ENCODE measurements at places on chromosomes 5 and 9. TPM values are rescaled to one million over a fixed set of nuclear protein-coding genes. Genes with fewer than 3 reads are reported as not detected.

- peak; percentile 75 for DNase-seq
- no peak overlapping the region for H3K4me3 ChIP-seq
- no peaks in the 10 kb centered on the region for H3K27me3 ChIP-seq
Measured at GRCh38 chr9:126276056-126276728, 50.4 kb upstream of the MVB12B start.

- H3K4me1 ChIP-seq: peaks cover 45% of the 10 kb centered on the region
- H3K27ac ChIP-seq: peak overlapping the region; percentile 97
- peak overlapping the region; percentile 81 for H3K4me3 ChIP-seq
- peaks cover 32% of the 10 kb centered on the region for H3K36me3 ChIP-seq
- DNase-seq: no peak
Measured at GRCh38 chr9:87725356-87725899, 491 bp upstream of the CTSL start.

DNA sequence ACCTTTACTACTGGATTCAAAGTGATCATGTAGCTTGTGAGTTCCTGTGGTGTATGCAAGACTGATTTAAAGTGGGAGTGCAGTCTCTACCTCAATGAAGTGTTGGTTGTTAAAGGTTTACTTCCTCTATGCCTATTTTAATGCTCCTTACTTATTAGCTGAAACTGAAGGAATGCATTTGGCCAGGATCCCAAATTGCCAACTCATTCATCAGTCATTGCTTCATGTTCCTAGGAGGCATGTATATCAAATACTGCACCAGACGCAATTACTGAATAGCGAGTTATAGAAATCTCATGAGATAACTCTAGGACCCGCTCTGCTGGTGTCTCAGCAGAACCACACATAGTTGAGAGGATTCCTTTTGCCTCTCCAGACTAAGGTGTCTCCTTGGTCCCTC lies 143.0 kb upstream of the RPS23 start:
- H3K27me3 ChIP-seq: no peaks in the 10 kb centered on the region
- H3K36me3 ChIP-seq: no peaks in the 10 kb centered on the region
- no peak overlapping the region for H3K4me3 ChIP-seq
- peaks cover 9% of the 10 kb centered on the region for H3K4me1 ChIP-seq

DNA sequence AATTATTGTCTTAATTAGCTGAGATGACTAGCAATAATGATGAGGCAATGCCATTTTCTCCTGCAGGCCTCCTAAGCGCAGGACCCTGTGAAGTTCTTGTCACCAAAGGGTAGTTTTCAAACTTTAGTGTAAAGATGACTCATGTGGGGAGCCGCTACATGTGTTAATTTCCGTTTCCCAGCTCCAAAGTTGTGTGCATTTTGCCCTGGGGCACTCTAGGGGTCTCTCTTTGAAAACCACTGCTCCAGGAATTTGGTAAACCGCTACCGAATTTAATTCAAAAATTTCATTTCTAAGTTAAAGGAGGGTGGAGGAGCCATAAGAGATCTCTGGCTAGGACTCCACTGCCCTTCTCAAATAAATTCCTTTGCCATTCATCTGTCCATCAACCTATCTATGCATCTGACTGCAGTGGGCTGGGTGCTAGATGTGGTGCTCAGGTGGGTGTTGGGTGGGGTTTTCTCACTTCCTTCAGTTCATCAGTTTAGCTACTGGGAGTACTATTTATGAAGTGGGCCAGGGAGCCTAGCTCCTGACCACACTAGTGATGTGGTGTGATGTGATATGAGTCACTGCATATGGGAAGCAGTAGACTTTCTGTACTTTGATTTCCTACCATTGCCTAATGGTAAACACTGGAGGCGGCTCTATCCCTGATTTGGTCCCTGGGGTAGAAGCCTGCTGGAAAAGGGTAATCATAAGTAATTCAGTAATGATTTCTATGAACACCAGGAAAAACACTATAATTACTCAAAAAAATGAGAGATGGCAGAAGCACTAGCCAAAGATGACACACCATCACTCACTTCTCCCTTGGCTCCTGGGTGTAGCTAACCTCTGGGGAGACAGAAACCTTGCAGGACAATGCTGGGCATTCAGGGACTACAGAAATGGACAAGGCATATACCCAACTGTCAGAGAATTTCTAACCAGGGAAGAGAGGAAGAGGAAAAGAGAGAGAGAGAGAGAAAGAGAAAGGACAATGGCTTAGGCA lies 4.0 kb upstream of the ZSWIM6 start:
- H3K4me1 ChIP-seq: peaks cover 21% of the 10 kb centered on the region
- H3K4me3 ChIP-seq: no peak overlapping the region
- H3K27ac ChIP-seq: peak overlapping the region; percentile 98

DNA sequence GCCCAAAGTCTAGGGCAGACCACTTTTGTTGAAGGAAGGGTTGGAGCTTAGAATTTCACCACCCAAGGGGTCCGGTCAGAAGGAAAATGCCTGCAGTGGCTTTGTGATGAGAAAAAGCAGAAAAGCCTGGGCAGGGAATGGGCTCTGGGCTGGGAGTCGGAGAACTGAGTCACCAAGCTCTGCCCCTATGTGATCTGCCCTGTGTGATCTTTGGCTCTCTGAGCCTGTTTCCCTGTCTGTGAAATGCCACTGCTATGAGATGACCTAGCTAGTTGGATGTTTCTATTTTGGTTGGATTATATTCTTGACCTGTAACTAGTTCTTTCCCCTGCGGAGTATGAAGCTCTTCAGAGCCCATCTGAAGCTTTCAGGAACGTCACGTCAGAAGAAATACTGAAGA lies 9.8 kb downstream of the POLR1E start:
- H3K4me3 ChIP-seq: no peak overlapping the region
- DNase-seq: no peak
- no peaks in the 10 kb centered on the region for H3K27me3 ChIP-seq

DNA sequence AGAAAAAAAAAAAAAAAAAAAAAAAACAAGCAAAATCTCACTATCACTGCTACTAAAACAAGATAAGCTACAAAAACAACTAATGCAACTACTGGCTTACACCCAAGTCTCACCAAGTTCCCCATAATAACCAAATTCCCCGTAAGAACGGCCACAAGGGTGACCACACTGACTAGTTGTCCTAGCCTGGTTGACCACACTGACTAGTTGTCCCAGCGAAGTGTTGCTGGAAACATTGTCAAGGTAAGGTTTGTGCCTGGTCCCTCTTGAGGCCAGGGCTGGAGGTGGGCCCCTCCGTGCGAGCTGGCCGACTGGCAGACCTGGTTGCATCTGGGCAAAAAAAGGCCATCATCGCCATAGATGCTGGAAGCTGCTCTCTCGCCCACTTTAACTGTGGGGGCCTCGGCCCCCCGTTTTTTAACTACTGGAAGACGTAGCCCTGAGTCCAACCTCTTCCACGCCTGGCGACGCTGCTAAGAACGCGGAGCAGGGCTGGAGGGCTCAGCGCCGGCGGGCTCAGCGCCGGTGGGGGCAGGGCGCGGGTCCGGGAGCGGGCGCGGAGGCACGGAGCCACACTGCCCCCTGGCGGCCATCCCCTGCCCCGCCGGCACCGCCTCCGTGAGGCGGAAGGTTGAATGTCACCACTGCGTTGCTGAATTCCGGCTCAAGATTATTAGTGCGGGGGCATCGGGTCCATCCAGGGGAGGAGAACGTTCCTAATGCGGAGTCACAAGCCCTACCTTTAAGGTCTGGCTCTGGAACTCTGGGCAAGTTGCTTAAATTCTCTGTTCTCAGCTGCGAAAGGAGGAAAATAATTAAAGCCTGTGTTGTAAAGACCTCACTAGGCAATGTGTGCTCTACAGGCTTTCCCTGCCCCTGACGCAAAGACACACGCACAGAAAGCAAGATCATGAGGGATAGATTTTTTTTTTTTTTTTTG lies 84.0 kb downstream of the HSD17B3 start:
- no peaks in the 10 kb centered on the region for H3K36me3 ChIP-seq
- H3K4me1 ChIP-seq: peaks cover 29% of the 10 kb centered on the region
- no peaks in the 10 kb centered on the region for H3K27me3 ChIP-seq
- no peak for DNase-seq

DNA sequence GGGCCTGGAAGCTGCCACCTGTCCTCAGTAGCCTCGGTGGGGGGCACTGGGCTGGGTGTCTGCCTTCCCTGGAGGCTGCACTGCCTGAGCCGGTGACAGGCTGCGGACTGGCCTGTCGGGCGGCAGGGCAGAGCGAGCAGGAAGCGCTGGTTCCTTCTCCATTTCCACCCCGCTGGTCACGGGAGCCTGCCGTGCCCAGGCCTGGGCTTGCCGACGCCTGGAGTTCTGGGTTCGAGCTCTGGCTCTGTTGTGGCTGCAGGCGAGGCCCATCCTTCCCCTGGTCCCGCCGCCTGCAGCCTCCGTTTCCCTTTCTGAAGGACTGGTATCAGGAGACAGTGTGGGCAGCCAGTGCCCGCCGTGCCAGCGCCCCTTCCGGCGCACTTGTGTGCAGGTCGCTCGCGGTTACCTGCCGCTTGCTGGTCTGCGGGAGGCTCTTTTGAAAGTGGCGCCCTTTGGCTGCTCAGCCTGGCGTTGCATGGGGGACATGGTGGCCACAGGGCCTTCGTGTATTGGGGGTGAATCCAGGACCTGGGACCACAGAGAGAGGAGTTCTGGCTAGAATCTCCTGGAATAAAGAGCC lies 34.0 kb downstream of the RXRA start:
- no peak overlapping the region for H3K4me3 ChIP-seq
- no peaks in the 10 kb centered on the region for H3K27me3 ChIP-seq
- no peaks in the 10 kb centered on the region for H3K36me3 ChIP-seq
- DNase-seq: no peak
- H3K4me1 ChIP-seq: peaks cover 81% of the 10 kb centered on the region
- no peak overlapping the region for H3K27ac ChIP-seq

DNA sequence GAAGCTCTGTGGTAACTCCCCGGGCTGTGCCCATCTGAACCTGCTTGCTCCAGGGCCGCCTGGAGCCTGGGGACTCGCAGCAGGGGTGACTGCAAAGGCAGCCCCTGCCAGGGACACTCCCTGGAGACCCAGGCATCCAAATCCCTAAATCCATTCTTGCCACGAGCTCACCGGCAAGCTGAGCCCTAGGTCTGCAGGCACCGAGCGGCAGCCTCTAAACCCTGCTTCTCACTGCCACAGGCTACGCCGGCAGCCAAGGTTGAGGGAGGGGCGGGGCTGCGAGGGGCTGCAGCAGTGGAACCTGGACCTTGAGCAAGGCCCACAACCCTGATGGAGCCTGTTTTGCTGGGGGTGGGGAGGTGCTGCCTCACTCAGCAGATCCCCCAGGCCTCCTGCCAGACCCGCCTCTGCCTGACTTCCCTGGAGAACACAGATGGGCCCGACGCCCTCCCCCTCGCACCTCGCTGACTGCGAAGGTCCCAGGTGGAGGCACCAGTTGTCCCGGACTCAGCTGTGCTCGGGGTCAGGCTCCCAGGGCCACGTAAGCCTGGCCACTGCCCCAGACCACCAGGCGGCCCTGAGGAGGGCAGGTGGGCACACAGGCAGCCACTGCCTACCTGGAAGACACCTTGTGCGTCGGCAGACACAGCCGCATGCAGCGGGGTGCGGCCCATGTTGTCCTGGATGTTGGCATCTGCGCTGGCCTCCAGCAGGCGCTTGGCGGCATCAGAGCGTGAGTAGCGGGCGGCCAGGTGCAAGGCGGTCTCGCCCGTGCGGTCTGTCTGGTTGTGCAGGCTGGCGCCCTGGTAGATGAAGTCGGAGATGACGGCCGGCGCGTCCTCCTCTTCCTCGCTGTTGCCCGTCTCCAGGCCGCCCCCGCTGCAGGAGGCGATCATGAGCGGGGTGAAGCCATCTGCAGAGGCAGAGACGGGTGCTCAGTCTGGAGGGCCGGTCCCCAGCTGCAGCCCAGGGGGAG lies 17.4 kb upstream of the SEC16A start:
- no peak overlapping the region for H3K4me3 ChIP-seq
- H3K4me1 ChIP-seq: no peaks in the 10 kb centered on the region
- H3K27ac ChIP-seq: no peak overlapping the region
- DNase-seq: no peak
- peaks cover 100% of the 10 kb centered on the region for H3K36me3 ChIP-seq
- H3K27me3 ChIP-seq: no peaks in the 10 kb centered on the region

- H3K27me3 ChIP-seq: no peaks in the 10 kb centered on the region
- DNase-seq: no peak
- no peaks in the 10 kb centered on the region for H3K4me1 ChIP-seq
- no peaks in the 10 kb centered on the region for H3K36me3 ChIP-seq
Measured at GRCh38 chr5:37915097-37915736, 75.4 kb upstream of the GDNF start.

GRCh38 chr5:140982083-140982716 lies 15.9 kb downstream of the PCDHAC2 start:
- no peak overlapping the region for H3K27ac ChIP-seq
- peaks cover 6% of the 10 kb centered on the region for H3K36me3 ChIP-seq
- no peak for DNase-seq
- H3K4me1 ChIP-seq: peaks cover 14% of the 10 kb centered on the region
- H3K27me3 ChIP-seq: no peaks in the 10 kb centered on the region

DNA sequence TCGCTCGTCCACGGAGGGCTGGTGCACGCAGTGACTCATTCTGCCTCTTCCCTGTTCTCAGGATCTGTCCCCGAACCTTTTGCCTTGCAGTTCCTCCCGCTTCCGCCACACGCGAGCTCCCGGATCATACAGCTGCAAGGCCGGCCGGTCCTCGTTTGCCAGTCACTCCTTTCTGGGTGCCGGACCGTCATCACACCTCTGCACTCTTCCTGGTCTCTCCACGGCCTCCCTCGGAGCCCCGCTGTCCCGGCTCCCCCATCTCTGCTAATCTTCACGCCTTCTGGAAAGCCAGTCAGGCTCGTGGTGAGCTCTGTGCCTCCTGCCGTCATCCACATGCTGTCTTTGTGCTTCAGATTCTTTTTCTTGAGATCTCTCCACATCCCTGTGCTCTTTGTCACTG lies 91.8 kb downstream of the STX17 start:
- no peaks in the 10 kb centered on the region for H3K4me1 ChIP-seq
- no peak overlapping the region for H3K27ac ChIP-seq
- H3K27me3 ChIP-seq: no peaks in the 10 kb centered on the region
- H3K36me3 ChIP-seq: peaks cover 2% of the 10 kb centered on the region

- H3K4me3 ChIP-seq: no peak overlapping the region
- H3K27ac ChIP-seq: no peak overlapping the region
- peaks cover 8% of the 10 kb centered on the region for H3K36me3 ChIP-seq
- DNase-seq: peak; percentile 17
- H3K4me1 ChIP-seq: no peaks in the 10 kb centered on the region
- no peaks in the 10 kb centered on the region for H3K27me3 ChIP-seq
Measured at GRCh38 chr5:15946026-15946425, 233.6 kb downstream of the MARCHF11 start.

The IL31RA gene
- total RNA-seq: not detected

The NTRK2 gene
- total RNA-seq: 6.0 TPM

The ENC1 gene
- 14.1 TPM for total RNA-seq

The PTGES gene
- total RNA-seq: 1.7 TPM

The PCDHGA10 gene
- total RNA-seq: 2.3 TPM

The SOX30 gene
- not detected for total RNA-seq

The PAEP gene
- not detected for total RNA-seq

The PAX5 gene
- total RNA-seq: 0.17 TPM
